Retina (tissue), 1 donor: ENCODE measurements at places on chromosomes 16 and 17.

DNA sequence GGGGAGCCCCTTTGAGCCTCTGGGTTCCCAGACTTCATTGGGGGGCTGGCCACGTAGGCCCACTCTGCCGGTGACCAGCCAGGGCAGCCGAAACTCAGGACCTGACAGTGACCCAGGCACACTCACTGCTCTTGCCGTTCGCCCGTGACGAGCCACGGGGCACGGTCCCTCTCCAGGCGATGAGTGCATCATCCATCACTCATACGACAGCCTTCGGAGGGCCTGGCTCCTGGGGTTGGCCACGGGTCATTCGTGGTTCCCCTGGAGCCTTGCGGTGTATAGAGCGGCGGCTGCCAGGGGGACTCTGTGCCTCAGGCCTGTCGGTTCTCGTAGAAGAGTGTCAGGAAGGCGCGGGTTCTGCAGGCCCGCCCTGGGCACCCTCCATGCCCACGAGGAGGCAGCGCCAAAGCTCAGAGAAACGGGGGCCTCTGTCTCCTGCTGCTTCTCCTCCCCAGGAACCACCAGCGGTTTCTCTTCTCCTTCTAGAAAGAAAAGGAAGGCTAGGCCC, 11.2 kb upstream of the NUDT16L1 start:
- no peak for DNase-seq

GRCh38 chr16:68728523-68728922, 8.6 kb upstream of the CDH1 start:
- no peak for DNase-seq

- no peak for DNase-seq
Measured at GRCh38 chr16:78815713-78816112, 716.3 kb downstream of the WWOX start.

- no peak for DNase-seq
Measured at GRCh38 chr16:61820398-61820797, 215.8 kb downstream of the CDH8 start.

- no peak for DNase-seq
Measured at GRCh38 chr16:57752581-57753447, 17.2 kb downstream of the KATNB1 start.

- DNase-seq = no peak
Measured at GRCh38 chr17:39732586-39732985, 2.3 kb upstream of the MIEN1 start.

- DNase-seq = no peak
Measured at GRCh38 chr16:16171332-16171919, 51.9 kb downstream of the ABCC6 start.

GRCh38 chr17:65684631-65685030, 123.2 kb upstream of the AXIN2 start:
- DNase-seq = no peak
